ENCODE measurements at places on chromosomes 5 and 9.

- no peak for DNase-seq
These were observed 71.4 kb downstream of the SEMA4D start for GRCh38 chr9:89426384-89426961.

DNA sequence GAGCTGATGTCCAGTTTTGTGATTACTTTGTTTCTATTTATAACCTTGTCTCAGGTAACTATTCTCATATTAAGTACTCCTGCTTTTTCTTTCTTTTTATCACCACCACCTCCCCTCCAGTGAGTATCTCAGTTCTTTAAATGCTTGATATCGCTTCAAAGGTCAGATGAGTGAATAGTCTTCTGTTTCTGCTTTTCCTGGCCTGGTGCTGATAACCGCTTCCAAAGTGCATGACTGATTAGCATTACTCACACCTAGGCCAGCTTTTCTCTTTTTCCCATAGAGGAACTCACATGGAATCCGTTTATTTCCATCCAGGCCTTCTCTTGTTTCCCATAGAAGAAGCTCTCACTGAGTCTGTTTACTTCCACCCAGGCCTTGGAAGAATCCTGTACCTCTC is 3.2 kb downstream of the SLC36A1 start:
- no peak for DNase-seq

GRCh38 chr5:76690037-76690679 is 25.8 kb upstream of the F2R start:
- DNase-seq: no peak

GRCh38 chr5:37926732-37927131 is 86.9 kb upstream of the GDNF start:
- DNase-seq: no peak

- DNase-seq: no peak
These were observed 217.6 kb upstream of the ANKRD55 start for GRCh38 chr5:56450766-56451165.

- no peak for DNase-seq
These were observed 23.5 kb upstream of the CARTPT start for GRCh38 chr5:71695595-71695994.

DNA sequence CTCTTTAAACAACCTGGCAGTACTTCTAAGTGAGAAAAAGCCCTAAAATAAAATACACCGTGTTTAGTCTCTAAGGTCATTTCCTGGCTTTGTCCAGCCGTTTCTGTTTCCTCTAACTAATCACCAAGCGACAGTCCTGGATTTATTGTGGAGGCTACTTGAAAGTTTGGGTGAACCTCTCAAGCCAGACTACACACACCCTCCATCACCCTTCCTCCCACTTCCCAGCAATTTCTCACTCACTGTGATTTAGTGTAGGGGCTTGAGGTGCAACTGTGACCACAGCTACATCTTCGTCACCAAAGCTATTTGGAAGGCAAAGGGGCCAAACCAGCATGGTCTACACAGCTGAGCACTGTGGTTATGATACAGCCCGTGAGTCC is 240.0 kb upstream of the SLC24A2 start:
- no peak for DNase-seq

- no peak for DNase-seq
These were observed 10.7 kb upstream of the LTC4S start for GRCh38 chr5:179783128-179783527.

- DNase-seq: no peak
These were observed at the start of gene OLFM1 for GRCh38 chr9:135087489-135087792. OLFM1 (plus strand) TSS chr9:135087668; CDS start chr9:135087990, 322 bp downstream.

GRCh38 chr5:149004559-149004958 is 58.3 kb downstream of the SH3TC2 start:
- DNase-seq: no peak

DNA sequence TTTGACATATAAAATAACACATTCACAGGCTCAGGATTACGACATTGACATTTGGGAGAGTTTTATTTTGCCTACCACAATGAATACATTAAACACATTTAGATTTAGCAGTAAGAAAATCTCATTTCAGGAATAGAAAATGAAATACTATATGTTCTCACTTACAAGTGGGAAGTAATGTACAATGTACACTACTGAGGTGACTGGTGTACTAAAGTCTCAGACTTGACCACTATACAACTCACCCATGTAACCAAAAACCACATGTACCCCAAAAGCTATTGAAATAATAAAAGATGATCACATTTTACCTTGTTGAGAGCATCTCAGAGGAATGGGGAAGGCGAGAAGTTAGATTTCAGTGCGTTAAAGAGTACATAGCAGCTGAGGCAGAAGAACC is 1202.4 kb upstream of the SEMA6A start:
- DNase-seq: no peak

DNA sequence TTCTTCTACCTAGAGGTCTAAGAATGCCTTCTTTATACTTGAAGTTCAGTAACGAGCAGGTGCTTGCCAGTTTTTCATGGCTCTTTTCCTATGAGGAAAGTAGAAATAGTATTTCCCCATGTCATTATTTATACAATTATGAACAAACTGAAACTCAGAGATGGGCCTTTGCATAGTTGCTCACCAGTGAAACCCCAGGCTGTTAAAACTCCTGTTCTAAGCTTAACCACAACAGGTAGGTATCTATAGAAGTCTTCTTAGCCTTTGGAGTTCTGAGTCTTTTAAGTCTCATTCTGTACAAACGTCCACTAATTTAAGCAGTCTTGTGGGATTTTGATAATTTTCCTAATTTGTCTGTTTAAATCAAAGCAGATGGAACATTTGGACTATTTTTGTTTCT is 90.1 kb downstream of the STARD4 start:
- no peak for DNase-seq

- DNase-seq: no peak
These were observed 96.5 kb upstream of the PHYKPL start for GRCh38 chr5:178328826-178329730.

DNA sequence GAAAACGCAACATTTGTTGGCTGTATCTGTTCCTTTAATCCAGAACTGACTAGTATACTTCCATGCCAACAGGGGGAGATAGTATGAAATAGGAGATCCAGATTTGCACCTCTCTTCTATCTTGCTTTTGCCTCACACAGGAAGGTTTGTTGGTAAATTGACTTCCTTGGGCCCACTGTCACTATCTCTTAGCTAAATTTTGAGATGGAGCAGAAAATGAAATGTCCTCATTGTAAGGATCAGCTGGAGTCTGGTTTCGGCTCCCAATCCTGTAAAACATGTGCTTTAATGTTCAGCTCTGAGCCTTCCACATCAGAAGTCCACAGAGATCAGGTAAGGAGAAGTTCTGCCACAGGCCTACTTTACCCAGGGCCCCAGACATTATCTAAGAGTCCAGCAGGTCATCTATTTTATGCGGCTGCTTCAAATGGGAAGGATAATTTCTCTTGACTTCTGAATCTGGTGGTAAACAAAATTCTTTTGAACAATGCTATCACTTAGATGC is 176.8 kb downstream of the FER start:
- no peak for DNase-seq

DNA sequence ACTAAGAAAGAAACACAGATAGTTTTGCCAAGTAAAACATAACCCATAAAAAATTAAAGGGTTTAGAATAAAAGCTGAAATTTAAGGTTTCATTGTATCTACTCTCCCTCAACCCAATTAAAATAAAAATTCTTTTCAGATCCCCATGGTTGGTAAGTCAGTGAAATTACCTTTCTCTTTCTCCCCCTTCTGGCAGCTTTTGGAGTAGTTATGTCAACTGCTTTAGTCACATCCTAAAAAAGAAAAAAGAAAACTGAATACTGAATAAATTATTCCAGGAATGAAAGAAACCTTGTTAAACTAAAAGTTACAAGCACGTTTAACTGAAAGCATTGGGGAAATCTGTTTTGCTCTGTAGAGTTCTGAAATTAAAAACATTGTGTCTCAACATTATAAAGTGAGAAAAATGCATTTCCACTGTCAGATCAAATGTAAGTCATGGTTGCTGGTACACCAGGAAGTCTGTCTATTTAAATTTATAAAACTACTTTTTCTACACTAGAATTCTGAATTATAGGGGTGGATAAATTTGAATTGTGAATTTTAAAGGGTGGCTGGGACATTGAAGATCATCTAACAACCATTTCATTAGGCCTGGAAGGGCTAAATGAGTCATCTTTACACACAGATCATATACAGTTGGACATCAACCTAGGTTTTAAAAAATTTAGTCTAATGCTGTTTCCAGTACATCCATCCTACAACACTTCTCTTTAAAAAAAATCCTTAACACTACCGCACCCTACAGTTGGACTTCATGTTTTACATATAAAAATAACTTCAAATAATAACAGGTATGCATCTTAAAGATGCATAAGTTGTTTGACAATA is 24.7 kb downstream of the PSIP1 start:
- DNase-seq: no peak

- no peak for DNase-seq
These were observed 326.9 kb upstream of the WWC1 start for GRCh38 chr5:167964529-167964928.

DNA sequence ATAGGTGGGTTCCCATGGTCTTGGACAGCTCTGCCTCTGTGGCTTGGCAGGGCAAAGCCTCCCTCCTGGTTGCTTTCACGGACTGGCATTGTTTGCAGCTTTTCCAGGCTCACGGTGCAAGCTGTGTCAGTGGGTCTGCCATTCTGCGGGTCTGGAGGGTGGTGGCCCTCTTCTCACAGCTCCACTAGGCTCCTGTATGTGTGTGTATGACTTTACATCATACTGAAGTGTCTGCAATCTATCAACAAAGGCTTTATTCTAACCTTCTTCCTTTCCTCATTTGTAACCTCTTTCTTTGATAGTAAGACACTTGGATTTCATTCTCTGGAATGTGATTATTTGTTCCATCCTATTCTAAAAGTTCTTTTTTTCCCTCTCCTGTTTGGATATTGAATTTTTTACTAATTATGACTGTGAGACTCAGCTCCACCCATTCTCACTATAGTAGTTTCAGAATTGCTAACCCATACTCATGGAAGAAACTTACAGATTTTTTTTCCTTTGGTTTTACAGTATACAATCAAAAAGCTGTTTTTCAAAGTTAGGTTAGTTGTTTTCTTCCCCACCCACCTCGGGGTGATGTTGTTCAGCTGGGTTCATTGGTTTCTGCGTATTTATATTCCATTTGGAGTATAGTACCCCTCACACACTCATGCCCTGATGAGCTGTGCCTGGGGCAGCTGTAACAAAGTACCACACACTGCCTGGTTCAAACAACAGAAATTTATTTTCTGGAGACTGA is 144.6 kb upstream of the OTULINL start:
- DNase-seq: no peak

Measured in stimulated activated CD4-positive, alpha-beta T cell treated with anti-CD3 and anti-CD28 coated beads, Interleukin-15, amount 100 ng/mL, for 1 hour (primary cell).